IPS DF 6.9 (cell line): ENCODE measurements at places on chromosomes 6 and 20.

DNA sequence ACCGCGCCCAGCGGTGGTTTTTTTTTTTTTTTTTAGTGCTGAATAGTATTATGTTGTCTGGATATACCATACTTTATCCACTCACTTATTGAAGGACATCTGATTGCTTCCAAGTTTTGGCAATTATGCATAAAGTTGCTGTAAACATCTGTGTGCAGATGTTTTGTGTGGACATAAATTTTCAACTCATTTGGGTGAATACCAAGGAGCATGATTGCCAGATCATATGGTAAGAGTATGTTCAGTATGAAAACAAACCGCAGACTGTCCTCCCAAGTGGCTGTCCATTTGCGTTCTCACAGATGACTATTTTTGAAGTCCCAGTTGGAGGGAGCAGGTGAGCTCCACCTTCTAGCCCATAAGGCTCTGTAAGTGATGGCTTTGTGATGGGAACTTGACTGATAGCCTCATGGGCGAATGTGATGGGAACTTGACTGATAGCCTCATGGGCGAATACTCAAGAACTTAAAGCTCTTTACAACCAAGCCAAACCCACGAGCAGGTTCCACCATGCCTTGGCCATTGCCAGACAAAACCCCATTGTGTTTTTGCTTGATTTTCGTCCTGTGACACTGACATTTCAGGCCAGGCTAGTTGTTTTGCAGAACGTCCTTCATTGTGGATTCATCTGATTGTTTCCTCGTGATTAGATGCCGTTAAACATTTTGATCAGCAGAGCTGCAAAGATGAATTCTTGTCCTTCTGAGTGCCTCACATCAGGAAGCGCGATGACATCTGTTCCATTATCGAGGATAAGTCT, 51.0 kb downstream of the ZBTB2 start:
- DNase-seq = no peak

DNA sequence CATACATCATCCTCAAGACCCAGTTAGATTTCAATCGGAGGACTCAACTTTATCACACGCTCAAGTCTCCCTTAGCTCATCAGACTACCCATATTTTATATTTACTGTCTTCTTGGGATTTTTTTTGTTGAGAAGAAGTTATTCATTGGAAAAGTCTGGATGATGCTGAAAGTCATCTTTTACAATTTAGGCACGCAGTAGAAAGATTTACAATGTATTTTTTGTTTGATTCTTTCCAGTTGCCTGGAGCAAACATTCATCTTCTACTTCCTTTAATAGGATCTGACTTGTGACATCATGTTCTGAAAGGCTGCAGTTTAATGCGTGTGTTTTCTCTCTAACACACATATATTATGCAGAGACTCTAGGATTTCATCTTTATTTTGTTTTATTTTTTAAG, 235.7 kb downstream of the DOK5 start:
- DNase-seq = no peak

- DNase-seq = no peak
Observed at GRCh38 chr20:51065615-51066014, 42.7 kb upstream of the KCNG1 start.

DNA sequence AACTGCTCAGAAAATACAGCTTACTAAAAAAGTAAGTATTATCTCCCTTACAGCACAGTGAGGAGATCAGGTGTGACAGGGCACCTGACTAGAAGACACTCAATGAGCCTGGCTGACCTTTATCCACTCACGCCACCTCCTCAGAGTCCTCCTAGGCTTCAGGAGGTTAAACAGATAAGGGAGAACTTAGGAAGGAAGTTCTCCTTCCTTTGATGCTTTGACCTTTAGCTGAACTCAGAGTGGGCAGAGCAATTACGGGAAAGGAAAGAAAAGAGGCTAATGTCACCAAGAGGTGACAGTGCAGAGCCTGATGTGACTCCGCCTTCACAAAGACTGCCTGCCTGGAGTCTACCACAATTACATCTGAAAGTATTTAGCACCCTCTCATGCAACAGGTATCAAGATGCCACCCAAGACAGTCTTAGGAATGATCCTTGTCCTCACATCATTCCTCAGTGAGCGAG, 36.7 kb downstream of the MAN1A1 start:
- DNase-seq = no peak

DNA sequence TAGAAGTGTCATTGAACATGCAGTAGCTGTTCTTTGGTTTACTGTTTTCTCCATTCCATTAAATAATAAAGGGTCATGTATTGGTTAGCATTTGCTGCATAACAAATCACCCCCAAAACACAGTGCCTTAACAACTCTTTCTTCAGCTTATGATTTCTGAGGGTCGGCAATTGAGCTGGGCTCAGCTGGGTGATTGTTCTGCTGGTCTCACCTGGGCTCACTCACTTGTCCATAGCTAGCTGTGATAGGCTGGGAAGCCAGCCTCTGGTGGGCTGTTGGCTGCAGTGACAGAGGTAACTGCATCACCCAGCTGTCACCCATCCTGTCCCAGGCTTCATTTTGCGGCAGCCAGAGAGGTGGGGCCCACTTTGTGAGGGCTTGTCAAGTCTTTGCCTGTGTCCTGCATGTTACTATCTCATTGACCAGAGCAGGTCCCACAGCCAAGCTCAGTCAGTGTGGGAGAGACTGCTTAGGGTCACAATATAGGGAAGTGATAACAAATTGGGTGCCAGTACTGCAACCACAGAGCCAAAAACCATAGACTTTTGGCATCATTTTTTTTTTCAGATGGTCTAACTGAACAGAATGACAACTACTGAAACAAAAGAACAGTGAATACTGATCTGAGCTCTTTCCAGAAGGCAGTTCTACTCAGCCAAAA, 76.9 kb downstream of the SYNDIG1 start:
- no peak for DNase-seq

GRCh38 chr6:137829641-137830083, 37.4 kb upstream of the TNFAIP3 start:
- DNase-seq = no peak

- no peak for DNase-seq
Observed at GRCh38 chr20:20103486-20103885, 51.2 kb downstream of the CFAP61 start.

GRCh38 chr6:30790724-30791383, 46.5 kb upstream of the IER3 start:
- no peak for DNase-seq

- no peak for DNase-seq
Observed at GRCh38 chr20:23367770-23368169, 5.8 kb downstream of the GZF1 start.

DNA sequence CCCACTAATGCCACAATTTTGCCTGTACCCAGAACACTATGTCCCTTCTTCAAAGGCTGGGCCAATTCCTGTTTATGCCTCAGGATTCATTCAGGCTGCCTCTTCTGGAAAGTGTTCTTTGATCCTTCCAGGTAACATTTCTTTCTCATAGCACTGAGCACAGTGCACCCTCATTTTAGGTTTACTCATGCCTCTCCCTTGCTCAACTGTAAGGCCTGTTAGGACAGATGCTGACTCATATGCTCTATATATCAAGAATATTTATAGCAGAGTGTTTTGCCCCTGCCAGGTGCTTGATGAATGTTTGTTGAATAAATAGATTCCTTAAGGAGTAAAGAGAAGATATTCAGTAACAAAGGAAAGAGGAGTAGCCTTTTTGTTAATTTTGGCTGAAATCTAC, 263.9 kb downstream of the PHF3 start:
- DNase-seq = no peak

- DNase-seq = no peak
Observed at GRCh38 chr6:98832284-98833056, 1.9 kb upstream of the POU3F2 start.

GRCh38 chr6:19312241-19312978, 524.8 kb upstream of the ID4 start:
- peak; percentile 68 for DNase-seq

GRCh38 chr20:33667676-33668465, 1.1 kb downstream of the ACTL10 start:
- DNase-seq = no peak

- DNase-seq = no peak
Observed at GRCh38 chr20:20752712-20753111, 40.3 kb upstream of the RALGAPA2 start.

- DNase-seq = no peak
Observed at GRCh38 chr6:169153401-169153800, 100.2 kb downstream of the THBS2 start.

DNA sequence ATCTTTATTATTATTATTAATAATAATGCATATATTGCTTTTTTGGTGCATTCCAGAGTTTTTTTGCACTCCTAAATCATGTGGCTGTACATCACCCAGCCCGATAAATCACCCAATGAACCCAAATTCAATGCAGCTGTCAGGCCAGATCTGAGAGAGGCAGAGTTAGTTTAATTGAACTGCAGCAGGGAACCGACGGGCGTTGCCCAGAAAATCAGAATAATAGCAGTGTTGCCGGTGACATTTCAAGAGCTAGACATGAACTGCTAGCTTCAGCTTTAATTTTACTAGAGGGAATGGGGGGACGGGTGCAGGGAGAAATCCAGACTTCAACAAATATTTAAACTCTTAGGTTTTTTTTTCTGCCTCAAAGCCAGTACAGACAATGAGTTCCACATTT, 135.0 kb downstream of the CLIC5 start:
- no peak for DNase-seq

DNA sequence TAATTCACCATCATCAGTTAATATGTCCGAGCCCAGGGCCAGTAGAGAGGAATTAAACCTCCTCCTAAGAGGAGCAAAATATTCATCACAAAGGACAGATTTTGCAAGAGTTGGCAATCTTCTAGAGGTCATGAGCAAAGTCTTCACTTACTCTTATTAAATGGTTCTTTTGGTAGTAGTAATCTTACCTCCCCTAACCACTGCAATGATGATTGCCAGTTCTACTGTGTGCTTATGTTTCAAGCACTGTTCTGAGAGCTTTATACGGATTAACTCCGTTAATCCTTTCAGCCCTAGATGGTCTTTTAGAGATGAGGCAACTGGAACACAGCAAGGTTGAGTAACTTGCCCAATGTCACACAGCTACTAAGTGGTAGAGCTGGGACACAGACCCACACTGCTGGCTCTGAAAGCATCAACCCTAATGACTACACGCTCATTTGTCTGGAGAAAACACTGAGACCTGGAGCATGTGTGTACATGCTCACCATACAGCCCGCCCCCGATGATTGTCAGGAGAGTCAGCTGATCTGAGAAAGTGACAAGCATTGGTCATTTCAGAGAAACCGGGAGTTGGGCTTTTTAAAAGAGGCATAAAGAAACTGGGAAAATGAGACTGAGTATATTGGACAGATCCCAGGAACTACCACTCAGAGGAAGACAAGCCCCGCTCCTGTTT, 276.0 kb downstream of the NRN1 start:
- DNase-seq = no peak

DNA sequence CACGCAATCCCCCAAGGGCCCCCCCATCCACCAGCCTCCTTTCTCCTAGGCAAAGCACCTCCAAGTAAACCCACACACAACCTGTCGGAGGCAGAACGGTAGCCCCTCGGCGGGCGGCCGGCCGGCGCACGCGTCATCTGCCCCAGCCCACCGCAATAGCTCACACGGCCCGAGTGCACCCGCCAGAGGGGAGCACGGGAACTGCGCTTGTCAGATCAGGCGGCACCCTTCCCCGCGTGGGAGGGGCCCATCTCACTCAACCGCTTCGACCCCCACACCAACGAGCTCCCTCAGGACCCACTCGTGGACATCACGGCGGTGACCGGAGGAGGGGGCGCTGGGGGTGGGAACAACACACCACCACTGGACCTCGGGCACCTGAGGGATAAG, 767.9 kb upstream of the DEFB115 start:
- no peak for DNase-seq

- no peak for DNase-seq
Observed at GRCh38 chr6:142698751-142699150, 246.2 kb downstream of the HIVEP2 start.
